Fibroblast of skin of right biceps (primary cell): ENCODE measurements at places on chromosomes 12 and 14.

GRCh38 chr14:55026441-55026792, 482 bp downstream of the WDHD1 start:
- DNase-seq = no peak

- no peak for DNase-seq
Measured at GRCh38 chr14:63993992-63994391, 141.2 kb downstream of the SYNE2 start.

DNA sequence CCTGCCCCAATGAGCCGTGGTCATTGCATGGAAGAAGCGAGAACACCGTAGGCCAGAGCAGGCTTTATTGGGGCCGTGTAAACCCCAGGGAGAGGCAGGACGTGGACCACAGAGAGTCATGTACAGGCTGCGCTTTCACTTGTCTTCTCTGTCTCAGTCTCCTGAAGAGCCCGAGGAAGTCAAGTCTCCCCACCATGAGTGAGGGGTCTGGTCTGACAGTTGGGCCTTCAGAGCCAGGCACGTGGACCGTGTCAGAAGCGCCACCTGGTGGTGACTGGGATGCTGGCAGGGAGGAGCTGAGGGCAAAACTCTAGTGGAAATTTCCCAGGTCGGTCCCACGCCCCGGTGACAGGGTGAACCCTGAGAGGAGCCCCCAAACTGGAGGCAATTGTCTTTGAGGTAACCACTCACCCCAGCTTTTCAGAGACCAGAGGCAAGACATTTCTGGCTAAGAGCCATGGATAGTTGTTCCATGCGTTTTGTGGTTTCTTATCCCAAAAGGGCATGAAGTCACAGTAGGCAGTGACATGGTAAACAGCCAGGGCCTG, 17.4 kb downstream of the RPS6KL1 start:
- DNase-seq = peak; percentile 55

DNA sequence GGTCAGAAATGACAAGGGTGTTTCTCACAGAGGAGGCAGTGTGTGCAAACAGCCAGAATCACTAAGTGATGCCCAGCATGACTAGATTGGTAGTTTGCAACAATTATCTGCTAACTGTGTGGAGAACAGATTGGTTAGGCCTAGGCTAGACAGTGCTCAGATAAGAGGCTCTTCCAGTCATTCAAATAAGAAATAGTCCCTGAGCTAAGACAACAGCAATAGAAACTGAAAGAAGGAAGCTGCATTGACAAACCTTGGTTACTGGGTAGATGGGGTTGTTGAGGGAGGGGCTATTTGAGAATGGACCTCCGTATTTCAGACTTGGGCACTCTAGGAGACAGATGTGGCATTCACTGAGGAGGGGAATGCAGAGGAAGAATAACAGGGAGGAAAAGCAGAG, 255.0 kb upstream of the NPAS3 start:
- DNase-seq = no peak

DNA sequence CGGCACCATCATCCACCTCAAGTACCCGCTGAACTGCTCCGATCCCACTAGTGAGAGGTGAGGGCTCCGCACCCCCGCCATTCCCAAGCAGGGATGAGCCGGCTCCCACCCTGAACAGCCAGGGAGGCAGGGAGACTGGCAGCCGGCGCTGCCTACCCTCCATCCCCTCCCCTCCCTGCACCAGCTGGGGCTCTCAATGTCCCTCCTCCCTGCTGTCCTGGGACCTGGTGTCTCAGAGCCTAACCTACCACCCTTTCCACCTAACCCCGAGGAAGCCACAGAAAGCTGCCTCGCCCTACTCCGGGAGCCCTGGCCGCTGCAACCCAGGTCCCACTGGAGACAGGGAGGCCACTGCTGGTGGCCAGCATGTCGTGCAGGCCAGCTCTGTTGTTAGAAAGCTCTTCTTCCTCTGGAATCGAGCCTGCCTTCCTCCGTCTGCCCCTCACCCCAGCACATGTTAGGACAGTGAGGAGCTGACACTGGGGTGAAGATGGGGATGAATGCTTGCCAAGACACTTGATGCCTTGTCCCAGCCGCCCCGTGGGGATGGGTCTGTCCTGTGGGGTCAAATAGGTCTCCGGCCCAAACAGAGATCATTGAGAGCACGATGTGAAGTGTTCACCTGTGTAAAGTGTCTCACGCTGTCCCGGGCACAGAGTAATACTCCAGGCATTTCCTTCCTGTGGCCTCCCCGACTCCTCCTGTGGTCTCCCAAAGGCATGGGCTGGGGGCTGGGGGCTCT, 1.1 kb downstream of the PTPN6 start:
- no peak for DNase-seq

GRCh38 chr12:59046763-59047534, 126.6 kb upstream of the LRIG3 start:
- no peak for DNase-seq

DNA sequence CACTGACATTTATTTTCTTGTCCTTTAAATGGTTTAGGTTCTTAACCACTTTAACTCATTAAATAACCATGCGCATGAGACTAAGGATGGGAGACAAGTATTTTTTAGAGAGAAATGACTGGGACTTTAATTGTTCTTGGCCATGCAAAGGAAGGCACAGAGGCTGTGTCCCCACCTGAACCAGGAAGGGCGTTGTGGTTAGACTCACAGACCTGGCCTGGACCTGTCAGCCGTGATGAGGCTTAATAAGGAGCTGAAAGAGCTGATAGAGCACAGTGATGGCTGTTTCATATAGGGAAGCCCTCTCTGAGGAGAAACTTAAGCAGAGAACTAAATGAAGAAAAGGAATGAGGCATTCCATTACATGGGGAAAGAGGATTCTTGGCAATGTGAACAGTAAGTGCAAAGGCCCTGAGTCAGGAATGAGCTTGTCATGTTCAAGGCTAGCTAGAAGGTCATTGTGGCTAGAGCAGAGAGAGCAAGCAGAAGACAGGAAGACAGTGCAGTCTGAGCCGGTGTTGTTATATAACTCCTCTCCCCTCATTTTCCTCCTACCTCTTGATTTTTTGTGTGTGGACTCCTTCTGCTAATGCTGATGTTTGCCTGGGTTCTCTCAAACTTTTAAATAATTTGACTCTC, 74.4 kb upstream of the ANO4 start:
- no peak for DNase-seq

- no peak for DNase-seq
Measured at GRCh38 chr14:21475767-21476522, 814 bp downstream of the RAB2B start.

GRCh38 chr14:33165926-33166289, 227.2 kb downstream of the NPAS3 start:
- no peak for DNase-seq

GRCh38 chr12:102396276-102396675, 84.1 kb downstream of the IGF1 start:
- no peak for DNase-seq

GRCh38 chr12:51636986-51637385, 46.0 kb downstream of the SCN8A start:
- no peak for DNase-seq

GRCh38 chr12:58920102-58920960, at the start of gene LRIG3:
LRIG3 (minus strand) TSS chr12:58920504; CDS start chr12:58920235, 269 bp downstream.
- peak; percentile 93 for DNase-seq

GRCh38 chr12:100485983-100486382, 12.3 kb downstream of the NR1H4 start:
- no peak for DNase-seq

DNA sequence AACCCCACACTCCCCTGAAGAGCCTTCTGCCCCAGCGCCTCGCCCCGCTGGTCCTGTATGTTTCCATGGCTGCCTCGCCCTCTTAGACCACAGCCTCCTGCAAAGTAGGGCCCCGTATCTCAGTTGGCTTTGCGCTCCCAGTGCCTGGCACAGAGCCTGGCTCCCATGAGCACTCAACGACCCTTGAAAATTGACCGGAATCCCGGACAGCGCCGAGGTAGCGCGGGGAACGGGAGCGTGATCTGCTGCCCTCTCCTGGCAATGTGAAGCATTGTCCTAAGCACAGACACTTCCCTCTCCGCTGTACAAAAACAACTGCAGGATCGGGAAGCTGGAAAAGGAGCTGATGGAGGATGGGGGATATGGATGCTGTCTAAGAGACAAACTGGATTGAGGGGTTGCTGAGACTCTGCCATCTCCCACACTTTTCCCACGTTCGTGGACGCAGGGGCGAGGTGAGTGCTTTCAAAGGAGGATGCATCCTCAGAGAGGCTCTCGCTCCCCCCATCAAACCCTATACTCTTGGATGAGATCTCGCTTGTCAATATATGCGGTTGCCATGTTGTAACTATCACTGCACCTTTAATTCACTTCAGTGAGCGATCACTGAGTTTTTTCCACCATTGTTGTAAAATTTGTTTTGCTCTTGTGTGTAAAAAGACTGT, 10.7 kb upstream of the FKBP4 start:
- DNase-seq = peak; percentile 40

DNA sequence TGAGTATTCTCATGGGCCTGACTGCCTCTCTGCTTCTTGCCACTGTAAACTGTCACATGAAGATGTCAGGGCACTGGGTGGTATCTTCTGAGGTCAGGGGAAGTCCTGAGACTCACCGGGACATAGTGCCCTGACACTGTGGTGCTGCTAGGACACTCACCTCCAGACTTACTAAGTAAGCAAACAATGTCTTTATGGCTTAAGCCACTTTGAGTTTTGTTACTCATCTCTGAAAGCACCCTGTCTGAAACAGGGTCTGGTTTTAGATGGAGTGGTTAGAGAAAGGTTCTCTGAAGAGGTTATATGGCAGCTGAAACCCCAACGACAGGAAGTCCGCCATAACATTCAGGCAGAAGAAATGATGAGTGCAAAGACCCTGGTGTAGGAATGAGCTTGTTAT, 22.7 kb downstream of the GPR19 start:
- DNase-seq = no peak

DNA sequence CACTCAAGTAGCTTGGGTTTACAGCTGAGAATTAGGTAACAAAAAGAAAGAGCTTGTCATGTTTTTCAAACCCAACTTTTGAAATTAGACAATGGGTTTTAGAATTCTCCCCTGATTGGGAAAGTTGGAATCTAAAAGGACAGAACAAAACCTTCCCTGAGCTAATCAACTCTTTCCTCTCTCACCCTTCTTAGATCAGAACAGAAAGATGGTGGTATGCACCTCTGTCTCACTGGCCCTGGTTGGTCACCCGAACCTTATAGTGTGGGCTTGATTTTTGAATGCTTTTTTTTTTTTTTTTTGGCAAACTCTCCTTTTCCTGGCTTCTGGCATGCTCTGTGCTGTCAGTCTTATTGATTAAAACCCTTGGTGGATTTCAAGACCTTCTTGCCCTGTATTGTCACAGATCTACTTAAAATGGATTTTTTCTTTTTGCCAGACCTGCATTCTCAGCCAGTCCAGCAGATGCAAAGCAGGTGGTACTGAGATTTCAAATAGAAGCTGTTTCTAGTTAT, 251.1 kb upstream of the RMST start:
- DNase-seq = no peak

GRCh38 chr12:105233041-105233905, 2.7 kb downstream of the APPL2 start:
- DNase-seq = no peak

GRCh38 chr14:79730953-79731352, 480.4 kb downstream of the DIO2 start:
- peak; percentile 48 for DNase-seq

GRCh38 chr12:9829982-9830381, 2.7 kb downstream of the KLRF1 start:
- DNase-seq = no peak

DNA sequence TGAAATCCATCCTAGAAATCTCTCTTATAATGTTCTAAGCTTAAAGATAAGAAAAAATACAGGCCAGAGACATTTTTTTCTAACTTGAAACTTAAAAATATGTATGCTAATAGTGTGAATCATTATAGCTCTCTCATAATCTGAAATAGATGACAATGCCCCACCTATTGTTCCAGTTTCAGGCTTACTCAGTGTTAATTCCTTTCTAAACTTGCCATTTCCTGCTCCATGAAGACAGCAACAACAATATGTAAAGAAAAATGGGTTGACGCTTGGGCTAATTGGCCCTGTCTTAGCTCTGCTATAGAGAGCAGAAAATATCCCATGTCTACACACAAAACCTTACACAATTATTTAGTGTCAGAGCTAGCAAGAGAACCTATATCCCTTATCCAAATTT, 37.1 kb downstream of the LMO3 start:
- DNase-seq = no peak

DNA sequence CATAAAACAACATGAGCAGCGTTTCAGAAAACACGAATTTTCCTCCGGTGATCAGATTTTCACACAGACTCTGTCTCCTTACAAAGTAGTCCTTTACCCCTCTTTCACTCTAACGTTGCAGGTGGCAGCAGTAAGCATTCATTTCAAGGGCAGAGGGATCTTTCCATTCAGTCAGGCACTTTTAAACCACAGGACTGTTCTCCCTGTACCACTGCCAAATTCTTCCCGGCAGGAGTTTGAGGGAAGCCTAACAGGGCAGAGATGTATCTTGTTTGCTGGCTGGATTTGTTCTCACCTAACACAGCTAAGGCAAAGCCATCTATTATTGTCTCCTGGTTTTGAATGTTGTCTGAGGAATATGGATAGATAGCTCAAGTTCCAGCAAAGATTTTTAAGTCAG, 1187.3 kb upstream of the SEL1L start:
- DNase-seq = peak; percentile 21

GRCh38 chr12:47100160-47100559, 20.4 kb upstream of the AMIGO2 start:
- DNase-seq = peak; percentile 77

- DNase-seq = peak; percentile 34
Measured at GRCh38 chr12:12985817-12986408, 14.2 kb downstream of the HEBP1 start.

- peak; percentile 52 for DNase-seq
Measured at GRCh38 chr12:105920161-105920684, 218.5 kb downstream of the NUAK1 start.

- DNase-seq = peak; percentile 71
Measured at GRCh38 chr12:77734214-77734883, 96.3 kb upstream of the NAV3 start.

GRCh38 chr12:51056242-51056641, 8.1 kb downstream of the LETMD1 start:
- DNase-seq = peak; percentile 24

DNA sequence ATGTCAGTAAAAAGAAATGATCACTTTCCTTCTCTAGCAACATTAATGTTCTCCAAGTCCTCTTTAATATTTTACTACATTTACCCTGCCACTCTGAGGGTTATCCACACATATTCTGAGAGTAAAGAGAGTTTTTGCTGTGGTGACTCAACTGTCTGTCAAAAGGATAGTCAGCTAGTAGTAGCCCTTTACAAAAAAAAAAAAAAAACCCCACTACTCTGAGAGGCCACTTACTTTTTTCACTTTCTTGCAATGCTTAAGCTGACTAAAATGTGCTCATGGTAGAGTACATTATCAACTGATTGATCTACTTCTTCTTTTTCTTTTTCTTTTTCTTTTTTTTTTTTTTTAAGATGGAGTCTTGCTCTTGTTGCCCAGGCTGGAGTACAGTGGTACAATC, 27.6 kb upstream of the PPM1A start:
- DNase-seq = no peak
